ENCODE measurements at places on chromosomes 11 and 22. TPM values are rescaled to one million over a fixed set of nuclear protein-coding genes. Genes with fewer than 3 reads are reported as not detected.

The FAM227A gene
- 3.1 TPM for total RNA-seq

The MPZL3 gene
- total RNA-seq: 6.9 TPM

The LIF gene
- total RNA-seq: 1.0 TPM

The XRCC6 gene
- 280 TPM for total RNA-seq

The DDIAS gene
- total RNA-seq: 2.6 TPM

The SELENOH gene
- total RNA-seq: 69.5 TPM

The KDM4E gene
- total RNA-seq: not detected

The KIRREL3 gene
- total RNA-seq: 1.6 TPM

The OR5A1 gene
- not detected for total RNA-seq

The PANX3 gene
- not detected for total RNA-seq

The DNAJB7 gene
- not detected for total RNA-seq

The HEPHL1 gene
- not detected for total RNA-seq

The SPTBN2 gene
- 0.43 TPM for total RNA-seq

The ST14 gene
- total RNA-seq: not detected

The ISX gene
- not detected for total RNA-seq

The SOX10 gene
- total RNA-seq: not detected

The CSF2RB gene
- under 0.01 TPM for total RNA-seq

The BCR gene
- total RNA-seq: 35.2 TPM

The AMBRA1 gene
- 26.1 TPM for total RNA-seq

The CD3E gene
- not detected for total RNA-seq

The C22orf23 gene
- total RNA-seq: 0.43 TPM

The MN1 gene
- total RNA-seq: 14.7 TPM

The MRGPRF gene
- total RNA-seq: 26.2 TPM

The B3GAT1 gene
- total RNA-seq: not detected

The PDGFB gene
- 0.32 TPM for total RNA-seq

The RNF214 gene
- 17.0 TPM for total RNA-seq

The MRGPRE gene
- total RNA-seq: 0.78 TPM

The RAC2 gene
- total RNA-seq: 5.4 TPM

The TEX54 gene
- not detected for total RNA-seq

The SHANK3 gene
- total RNA-seq: 0.39 TPM

The PKDREJ gene
- total RNA-seq: 0.11 TPM

The APLNR gene
- not detected for total RNA-seq

The SLC1A2 gene
- 0.39 TPM for total RNA-seq

The LMO2 gene
- 0.65 TPM for total RNA-seq

The SCYL1 gene
- 75.3 TPM for total RNA-seq

The MRGPRX3 gene
- not detected for total RNA-seq

The CAVIN3 gene
- total RNA-seq: 219 TPM

The C11orf16 gene
- total RNA-seq: not detected

The SIAE gene
- total RNA-seq: 13.1 TPM

The APOA1 gene
- not detected for total RNA-seq

The SLC25A1 gene
- 54.0 TPM for total RNA-seq

The TYR gene
- total RNA-seq: not detected

The DMC1 gene
- 10.3 TPM for total RNA-seq

The UBQLNL gene
- 0.65 TPM for total RNA-seq

The MS4A15 gene
- total RNA-seq: not detected

The SRRD gene
- total RNA-seq: 20.1 TPM

The RBMXL2 gene
- total RNA-seq: not detected

The MPZL2 gene
- total RNA-seq: 2.9 TPM

The LUZP2 gene
- not detected for total RNA-seq

The TXN2 gene
- total RNA-seq: 36.6 TPM

The NXPE1 gene
- total RNA-seq: 0.11 TPM

The PHOX2A gene
- not detected for total RNA-seq

Measured in articular chondrocyte of knee joint (primary cell).